ENCODE measurements at places on chromosomes 2 and 18.
A peak's percentile ranks its signal among the peaks of the same experiment; 100 is the strongest.

DNA sequence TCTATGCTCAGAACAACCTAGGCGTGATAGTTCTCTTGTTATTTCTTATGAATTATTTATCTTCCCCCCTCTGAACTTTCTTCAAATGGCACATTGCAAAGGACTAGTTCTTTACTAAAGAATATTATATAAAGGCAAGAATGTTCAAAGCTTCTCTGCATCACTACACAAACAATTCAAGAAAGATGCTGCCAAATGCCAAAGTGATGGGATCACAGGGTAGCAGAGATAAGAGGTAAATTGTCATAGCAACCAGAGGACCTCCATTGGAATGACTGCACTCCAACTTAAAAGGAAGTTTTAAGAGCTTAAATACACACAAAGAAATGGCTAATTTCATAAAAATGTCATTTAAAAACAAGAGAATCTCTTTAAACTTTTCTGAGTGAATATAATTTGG, 72.8 kb downstream of the AQP4 start:
- no peak for DNase-seq

DNA sequence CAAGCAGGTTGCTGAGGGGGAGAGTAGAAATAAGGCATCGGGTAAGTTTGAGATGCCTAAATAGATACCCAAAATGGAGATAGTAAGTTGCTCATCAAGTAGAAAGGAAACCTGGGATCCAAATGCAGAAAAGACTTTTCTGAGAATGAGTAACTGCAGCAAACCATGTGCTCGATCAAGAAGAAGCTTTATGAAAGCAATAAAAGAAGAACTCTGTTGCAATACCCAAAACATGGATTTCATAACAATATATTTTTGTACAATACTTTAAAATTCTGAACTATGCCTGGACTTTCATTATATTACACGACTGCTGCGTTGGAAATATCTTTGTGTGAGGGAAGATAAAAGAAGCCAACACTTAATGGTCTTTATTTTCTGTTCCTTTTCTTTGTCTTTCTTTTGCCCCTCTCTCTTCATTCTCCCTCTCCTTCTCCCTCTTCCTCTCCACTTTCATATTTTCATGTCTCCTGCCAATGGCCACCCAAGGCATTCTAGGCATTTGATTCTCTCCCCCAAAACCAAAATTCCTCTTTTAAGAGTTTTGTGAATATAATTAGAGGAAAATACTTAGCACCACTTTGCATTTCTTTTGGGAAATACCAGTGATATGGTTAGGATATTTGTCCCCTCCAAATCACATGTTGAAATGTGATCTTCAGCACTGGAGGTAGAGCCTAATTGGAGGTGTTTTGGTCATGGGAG, 257.6 kb downstream of the MREG start:
- no peak for DNase-seq

GRCh38 chr2:190628591-190629319, 20.1 kb upstream of the NAB1 start:
- DNase-seq, result no peak

GRCh38 chr18:58114766-58115165, 70.7 kb downstream of the NEDD4L start:
- DNase-seq, result no peak

- no peak for DNase-seq
These were observed 136.5 kb downstream of the RNF144A start for GRCh38 chr2:7053650-7054265.

GRCh38 chr2:63052411-63053080, 1.9 kb downstream of the OTX1 start:
- DNase-seq, result peak; percentile 15

DNA sequence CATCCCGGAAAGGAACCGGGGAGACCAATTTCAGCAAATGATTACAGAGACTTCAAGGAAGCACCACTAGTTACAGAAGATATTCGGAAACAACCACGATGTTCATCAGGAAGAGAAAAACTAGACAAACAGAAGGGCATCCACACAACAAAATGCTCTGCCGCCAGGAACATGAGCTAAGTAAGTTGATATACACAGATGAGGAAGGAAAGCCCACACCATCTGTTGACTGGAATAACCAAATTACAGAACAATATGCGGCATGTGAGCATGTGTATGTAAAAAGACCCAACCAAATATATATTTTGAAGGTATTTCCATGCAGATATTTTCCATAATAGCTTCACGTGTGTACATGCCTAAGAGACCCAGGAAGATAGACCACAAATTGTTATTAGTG, 47.0 kb downstream of the ACKR3 start:
- no peak for DNase-seq

DNA sequence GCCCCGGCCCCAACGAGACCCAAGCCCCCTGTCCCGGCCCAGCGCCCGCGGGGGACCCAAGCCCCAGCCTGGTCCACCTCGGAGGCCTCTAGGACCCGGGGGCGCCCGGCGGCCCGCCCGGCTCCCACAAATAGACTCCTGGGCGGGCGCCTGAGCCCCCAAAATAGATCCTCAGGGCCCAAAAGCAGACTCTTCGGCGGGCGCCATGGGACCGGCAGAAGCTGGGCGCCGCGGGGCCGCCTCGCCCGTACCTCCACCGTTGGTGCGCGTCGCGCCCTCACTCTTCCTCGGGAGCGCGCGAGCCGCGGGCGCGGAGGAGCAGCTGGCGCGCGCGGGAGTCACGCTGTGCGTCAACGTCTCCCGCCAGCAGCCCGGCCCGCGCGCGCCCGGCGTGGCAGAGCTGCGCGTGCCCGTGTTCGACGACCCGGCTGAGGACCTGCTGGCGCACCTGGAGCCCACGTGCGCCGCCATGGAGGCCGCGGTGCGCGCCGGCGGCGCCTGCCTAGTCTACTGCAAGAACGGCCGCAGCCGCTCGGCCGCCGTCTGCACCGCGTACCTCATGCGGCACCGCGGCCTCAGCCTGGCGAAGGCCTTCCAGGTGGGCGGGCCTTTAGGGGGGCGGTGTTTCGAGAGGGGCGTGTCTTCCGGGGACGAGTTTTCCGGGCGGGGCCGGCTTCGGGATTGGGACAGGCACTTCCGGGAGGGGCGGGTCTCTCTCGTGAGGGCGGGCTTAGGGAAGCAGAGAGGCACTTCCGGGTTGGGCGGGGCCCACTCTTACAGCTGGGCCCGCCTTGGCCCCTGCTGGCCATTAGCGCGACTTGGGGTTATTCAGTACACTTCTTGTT, 545 bp downstream of the DUSP28 start:
- DNase-seq, result peak; percentile 97

DNA sequence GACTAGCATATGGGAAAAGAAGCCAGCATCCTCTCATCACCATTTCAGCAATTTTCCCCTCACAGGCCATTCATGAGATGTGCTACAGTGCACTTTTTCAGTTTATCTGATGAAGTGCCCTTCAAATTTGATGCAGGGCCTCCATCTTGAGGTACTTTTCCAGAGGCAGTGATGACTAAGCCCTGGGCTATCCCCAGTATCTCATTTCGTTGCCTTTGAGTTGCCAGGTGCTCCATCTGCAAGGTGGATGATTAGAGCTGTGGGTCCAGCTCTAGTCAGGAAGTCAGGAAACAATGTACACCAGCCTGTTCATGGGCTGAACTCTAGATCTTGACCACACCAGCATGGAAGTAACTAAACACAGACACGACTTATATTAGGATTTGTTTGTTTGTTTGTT, 425.2 kb downstream of the METTL4 start:
- DNase-seq, result no peak

DNA sequence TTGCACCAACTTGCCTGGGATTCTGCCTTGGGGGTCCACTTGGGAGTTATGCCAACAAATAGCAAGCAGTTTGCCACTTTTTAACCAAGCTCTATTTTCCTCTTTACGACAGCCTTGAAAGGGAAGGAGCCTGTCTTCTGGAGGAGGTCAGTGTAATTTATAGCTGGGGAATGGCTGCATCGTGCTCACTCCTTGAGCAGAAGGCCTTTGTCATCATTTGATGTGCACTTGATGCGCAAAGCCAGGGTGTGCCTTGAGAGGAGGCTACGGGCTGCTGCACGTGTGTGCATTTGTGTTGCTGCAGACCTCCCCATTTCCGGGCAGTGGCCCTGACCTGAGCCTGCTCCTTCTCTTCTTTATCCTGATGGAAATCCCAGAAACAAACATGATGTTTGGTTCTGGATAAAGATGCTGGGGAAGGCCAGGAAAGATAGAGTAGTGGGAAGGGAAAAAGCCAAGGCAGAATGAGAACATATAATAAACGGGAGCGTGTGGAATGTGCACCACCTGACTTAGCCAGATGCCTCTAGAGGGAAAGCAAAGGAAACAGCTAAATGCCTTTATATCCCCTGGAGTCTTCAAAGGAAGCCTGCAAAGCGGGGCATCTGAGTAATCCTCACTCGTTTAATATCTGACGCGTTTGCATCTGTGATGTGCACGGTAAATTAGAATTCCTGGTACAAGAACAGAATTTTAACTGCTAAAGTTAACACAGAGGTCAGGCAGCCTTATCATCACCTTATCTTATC, 68.3 kb upstream of the ZNF521 start:
- DNase-seq, result no peak

- no peak for DNase-seq
These were observed 9.6 kb downstream of the IRS1 start for GRCh38 chr2:226790011-226790410.

DNA sequence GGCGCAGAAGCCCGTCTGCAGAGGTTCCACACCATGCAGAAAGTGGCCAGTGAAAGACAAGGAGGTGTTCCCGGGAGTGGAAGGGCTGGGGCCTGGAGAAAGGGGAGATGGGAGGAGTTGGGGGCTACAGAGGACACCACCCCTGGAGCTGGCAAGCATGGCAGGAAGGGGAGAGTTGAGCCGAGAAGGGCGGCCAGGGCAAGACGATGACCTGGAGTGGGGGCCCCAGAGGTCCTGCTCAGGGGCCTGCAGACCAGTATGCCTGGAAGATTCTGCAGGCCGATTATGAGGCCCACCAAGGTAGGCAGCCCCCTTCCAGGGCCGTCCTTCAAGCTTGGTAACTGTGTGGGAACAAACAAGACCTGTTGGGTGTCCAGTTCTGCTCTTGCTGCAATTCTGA, 33.1 kb downstream of the RBFA start:
- DNase-seq, result no peak

GRCh38 chr2:63051042-63051794, 588 bp downstream of the OTX1 start:
- peak; percentile 38 for DNase-seq

DNA sequence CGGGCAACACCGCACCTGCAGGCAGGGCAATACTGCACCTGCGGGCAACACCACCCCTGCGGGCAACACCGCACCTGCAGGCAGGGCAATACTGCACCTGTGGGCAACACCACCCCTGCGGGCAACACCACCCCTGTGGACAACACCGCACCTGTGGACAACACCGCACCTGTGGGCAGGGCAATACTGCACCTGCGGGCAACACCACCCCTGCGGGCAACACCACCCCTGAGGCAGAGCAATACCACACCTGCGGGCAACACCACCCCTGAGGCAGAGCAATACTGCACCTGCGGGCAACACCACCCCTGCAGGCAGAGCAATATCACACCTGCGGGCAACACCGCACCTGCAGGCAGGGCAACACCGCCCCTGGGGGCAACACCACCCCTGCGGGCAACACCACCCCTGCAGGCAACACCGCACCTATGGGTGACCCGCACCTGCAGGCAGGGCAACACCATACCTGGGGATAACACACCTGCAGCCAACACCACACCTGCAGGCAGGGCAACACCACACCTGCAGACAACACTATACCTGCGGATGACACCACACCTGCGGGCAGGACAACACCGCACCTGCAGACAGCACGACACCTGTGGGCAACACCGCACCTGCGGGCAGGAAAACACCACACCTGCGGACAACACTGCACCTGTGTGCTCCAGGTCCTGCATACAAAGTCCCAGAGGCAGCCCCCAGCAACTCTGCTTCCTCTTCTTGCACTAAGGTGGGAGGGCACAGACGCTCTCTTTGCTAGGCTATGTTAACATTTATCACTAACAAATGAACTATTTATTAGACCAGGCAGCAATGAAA, 57.7 kb downstream of the EIPR1 start:
- no peak for DNase-seq

DNA sequence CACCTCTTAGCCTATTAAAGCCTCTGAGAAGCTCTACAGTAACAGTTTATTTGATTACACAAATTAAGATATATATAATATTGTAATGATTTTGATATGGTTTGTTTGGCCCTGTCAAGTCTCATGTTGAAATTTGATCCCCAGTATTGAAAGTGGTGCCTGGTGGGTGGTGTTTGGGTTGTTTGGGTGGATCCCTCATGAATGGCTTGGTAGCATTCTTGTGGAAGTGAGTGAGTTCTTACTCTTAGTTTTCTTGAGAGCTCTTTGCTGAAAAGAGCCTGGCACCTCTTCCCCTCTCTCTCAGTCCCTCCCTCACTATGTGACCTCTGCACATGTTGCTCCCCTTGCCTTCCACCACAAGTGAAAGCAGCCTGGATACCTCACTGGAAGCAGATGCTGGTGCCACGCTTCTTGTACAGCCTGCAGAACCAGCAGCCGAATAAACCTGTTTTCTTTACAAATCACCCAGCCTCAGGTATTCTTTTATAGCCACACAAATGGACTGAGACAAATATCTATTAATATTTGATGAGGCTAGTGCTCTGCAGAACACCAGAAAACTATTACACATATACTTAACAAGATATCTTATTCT, 52.8 kb downstream of the SLC4A10 start:
- DNase-seq, result no peak

GRCh38 chr2:33526921-33527320, 50.5 kb downstream of the RASGRP3 start:
- no peak for DNase-seq

DNA sequence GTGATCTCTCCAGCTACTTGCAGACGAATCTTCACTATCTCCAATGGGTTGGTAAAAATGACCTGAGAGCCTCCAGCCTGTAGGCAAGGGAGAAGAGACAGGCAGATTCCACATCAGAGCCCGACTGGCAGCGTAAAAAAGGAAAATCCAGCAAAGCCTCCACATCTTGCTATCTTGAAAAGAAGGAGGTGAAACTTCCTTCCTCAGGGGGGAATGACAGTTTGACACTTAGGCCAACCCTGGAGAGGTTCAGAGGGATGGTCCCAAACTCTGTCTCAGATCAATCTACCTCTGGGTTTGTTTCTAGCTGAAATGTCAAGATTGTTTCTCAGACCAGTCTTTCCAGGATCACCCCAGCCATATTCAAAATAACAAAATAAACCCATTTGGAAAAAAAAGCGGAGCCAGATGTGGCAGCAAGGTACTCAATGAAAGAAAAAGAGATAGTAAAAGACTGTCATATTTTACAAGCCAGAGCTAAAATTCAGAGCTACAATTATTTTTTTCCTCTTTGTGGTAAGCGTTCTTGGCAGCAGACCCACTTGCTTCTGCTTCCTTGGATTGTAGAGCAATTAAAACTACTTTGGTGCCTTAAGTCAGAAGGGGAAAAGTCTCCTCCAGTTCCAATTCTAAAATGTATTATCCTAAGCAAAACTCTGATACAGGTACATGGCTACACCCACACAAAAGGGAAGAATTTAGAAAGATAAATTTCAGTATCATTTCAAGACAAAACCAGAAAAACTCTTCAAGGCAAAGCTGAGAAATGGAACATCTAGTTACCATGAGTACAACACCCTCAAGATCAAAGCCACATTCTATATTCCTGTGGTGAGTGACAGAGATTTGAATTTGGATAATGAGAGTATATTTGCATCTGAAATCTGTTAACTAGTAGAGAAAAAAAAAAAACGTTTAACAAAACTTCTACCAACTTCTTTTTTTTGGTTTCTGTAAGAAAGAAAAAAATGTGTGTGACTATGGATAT, 100.1 kb downstream of the SLC25A12 start:
- no peak for DNase-seq

GRCh38 chr18:54269893-54270844, 852 bp downstream of the POLI start:
- DNase-seq, result no peak

GRCh38 chr2:12493031-12493513, 223.7 kb upstream of the TRIB2 start:
- DNase-seq, result peak; percentile 15
